ENCODE measurements at places on chromosomes 1 and 21. TPM values are rescaled to one million over a fixed set of nuclear protein-coding genes. Genes with fewer than 3 reads are reported as not detected.

GRCh38 chr1:91325456-91325855 is 79.2 kb downstream of the HFM1 start:
- no peak overlapping the region for H3K27ac ChIP-seq
- no peaks in the 10 kb centered on the region for H3K36me3 ChIP-seq
- DNase-seq, result no peak
- no peaks in the 10 kb centered on the region for H3K27me3 ChIP-seq
- H3K4me1 ChIP-seq, result no peaks in the 10 kb centered on the region

Gene ACOT11
- total RNA-seq, result 19.9 TPM

DNA sequence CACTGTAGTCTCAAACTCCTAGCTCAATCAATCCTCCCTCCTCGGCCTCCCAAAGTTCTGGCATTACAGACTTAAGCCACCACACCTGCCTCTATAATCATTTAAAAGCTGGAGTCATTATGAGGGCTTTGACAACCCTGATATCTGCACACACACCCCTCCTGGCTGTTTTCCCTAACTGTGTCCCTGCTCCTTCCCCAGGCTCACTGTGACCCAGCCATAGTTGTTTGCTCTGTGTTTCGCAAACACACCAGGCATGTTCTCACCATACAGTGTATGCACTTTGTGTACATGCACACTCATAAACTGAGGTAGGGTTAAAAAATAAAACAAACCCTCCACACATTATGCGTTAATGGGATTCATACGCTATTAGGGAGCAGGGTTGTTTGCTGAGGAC is 21.8 kb upstream of the IL20 start:
- H3K27ac ChIP-seq, result no peak overlapping the region
- H3K4me1 ChIP-seq, result no peaks in the 10 kb centered on the region
- no peak overlapping the region for H3K4me3 ChIP-seq
- no peaks in the 10 kb centered on the region for H3K36me3 ChIP-seq

Gene SH3D21
- 2.8 TPM for total RNA-seq

Gene LCE1B
- not detected for total RNA-seq

DNA sequence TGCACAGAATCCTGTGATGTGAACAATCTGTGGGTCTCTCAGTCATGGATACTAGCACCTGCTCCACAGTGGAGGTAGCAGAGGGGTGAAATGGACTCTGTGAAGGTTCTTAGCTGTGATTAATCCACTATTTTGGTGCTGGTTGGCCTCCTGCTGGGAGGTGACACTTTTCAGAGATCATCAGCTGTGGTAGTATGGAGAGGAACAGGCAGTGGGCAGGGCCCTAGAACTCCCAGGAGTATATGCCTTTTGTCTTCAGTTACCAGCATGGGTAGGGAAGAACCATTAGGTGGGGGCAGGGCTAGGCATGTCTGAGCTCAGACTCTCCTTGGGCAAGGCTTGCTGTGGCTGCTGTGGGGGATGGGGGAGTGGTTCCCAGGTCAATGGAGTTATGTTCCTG is 54.0 kb upstream of the KCNJ15 start:
- H3K27ac ChIP-seq, result no peak overlapping the region
- no peaks in the 10 kb centered on the region for H3K4me1 ChIP-seq
- H3K36me3 ChIP-seq, result no peaks in the 10 kb centered on the region
- no peak for DNase-seq
- peaks cover 28% of the 10 kb centered on the region for H3K27me3 ChIP-seq
- H3K4me3 ChIP-seq, result no peak overlapping the region

Gene SPRR1B
- 3,090 TPM for total RNA-seq

GRCh38 chr1:236522937-236523703 is 662 bp upstream of the LGALS8 start:
- H3K27ac ChIP-seq, result peak overlapping the region; percentile 93
- peak overlapping the region; percentile 85 for H3K4me3 ChIP-seq
- peaks cover 8% of the 10 kb centered on the region for H3K4me1 ChIP-seq
- H3K36me3 ChIP-seq, result peaks cover 26% of the 10 kb centered on the region
- DNase-seq, result no peak

Gene SLC30A10
- total RNA-seq, result not detected
